ENCODE measurements at places on chromosomes 4 and X.

- no peak for DNase-seq
Measured at GRCh38 chr4:113222471-113222870, 173.0 kb downstream of the ANK2 start.

GRCh38 chr4:81845761-81846160, 374.1 kb upstream of the RASGEF1B start:
- no peak for DNase-seq

DNA sequence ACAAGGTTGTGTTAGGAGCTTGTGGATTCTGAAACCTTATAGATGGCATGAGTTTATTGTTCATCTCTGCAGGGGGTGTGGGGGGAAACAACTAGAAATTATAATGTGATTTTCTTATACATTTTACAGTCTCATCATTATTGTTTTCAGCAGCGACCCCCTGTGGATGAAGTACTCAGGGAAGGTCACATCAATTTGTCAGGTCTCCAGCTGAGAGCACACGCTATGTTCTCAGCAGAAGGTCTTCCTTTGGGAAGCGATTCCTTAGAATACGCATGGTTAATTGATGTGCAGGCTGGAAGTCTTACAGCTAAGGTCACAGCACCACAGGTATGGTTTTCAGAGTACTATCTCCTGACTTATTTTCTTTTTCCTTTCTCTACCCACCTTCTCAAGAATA, 72.2 kb downstream of the BLTP1 start:
- DNase-seq, result peak; percentile 7

GRCh38 chrX:67717571-67717970, 173.8 kb downstream of the AR start:
- no peak for DNase-seq

- DNase-seq, result no peak
Measured at GRCh38 chr4:134777606-134778005, 576.0 kb upstream of the PABPC4L start.
